ENCODE measurements at places on chromosomes 2 and 18.

GRCh38 chr2:130820279-130820861 is 16.3 kb upstream of the ARHGEF4 start:
- DNase-seq = no peak

- no peak for DNase-seq
Observed at GRCh38 chr2:29662861-29663260, 258.5 kb downstream of the ALK start.

DNA sequence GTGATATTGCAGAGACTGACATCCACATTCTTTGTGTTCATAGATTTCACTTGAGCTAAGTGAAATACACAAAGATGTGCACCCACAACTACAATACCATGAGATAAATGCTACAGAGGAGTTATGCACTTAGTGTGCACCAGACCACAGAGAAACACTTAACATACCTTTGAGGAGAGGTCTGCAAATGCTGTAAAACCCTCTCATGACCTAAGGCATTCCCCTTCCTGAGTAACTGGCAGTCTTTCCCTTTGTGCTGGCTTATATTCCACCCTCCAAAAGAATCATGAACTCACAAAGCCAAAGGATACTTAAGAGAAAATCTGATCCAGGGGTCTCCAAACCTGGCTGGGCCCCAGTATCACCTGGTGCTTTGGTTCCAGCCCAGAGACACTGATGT is 16.2 kb downstream of the NXPH2 start:
- DNase-seq = no peak

GRCh38 chr2:197798187-197798586 is 6.2 kb upstream of the PLCL1 start:
- no peak for DNase-seq

GRCh38 chr2:17416884-17417391 is 101.3 kb downstream of the RAD51AP2 start:
- DNase-seq = no peak

GRCh38 chr2:85277416-85278158 is 50.2 kb downstream of the TGOLN2 start:
- DNase-seq = no peak

GRCh38 chr2:38415728-38416291 is 38.7 kb upstream of the ATL2 start:
- DNase-seq = no peak

GRCh38 chr2:239735829-239736357 is 289.2 kb downstream of the NDUFA10 start:
- no peak for DNase-seq

DNA sequence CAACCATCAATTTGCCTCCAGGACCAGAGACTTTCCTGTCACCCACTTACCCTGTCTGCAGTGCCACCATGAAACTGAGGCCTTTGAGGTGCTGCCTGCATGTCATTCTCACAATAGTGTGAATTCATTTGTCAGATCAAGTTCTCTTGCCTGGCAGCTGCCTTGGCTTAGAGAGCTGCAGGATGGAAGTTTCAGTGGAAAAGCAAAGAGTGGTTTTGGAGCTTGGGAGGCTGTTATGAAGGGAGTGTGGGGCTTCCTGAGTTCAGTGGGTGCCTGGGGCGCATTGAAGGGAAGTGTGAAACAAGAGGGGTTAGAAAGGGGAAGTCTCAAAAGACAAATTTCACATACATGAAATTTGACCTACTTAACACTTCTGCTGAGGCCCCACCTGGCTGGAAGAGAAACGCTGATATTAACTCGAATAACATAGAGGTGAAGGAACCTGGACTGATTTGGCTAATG is 7.9 kb upstream of the LBH start:
- DNase-seq = no peak

GRCh38 chr2:19823507-19823906 is 78.3 kb downstream of the TTC32 start:
- no peak for DNase-seq

DNA sequence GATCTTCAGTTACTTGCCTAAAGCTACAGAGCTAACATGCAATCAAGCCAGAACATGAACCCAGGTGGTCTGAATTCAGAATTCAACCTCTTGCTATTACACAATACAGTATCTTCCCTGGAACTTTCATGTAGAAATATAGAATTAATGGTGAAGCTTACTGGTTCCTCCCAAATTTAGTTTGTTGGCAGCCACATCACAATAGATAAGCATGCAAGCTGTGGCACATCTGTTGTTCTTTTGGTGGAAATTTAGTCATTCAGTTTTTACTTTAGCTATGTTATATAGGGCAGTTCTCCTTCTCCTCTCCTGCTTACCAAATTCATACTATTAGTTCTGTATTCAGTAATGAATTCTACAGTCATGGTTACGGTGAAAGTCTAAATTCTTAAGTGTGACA is 101.0 kb upstream of the RNF152 start:
- no peak for DNase-seq

- no peak for DNase-seq
Observed at GRCh38 chr18:79465392-79465991, 69.8 kb downstream of the NFATC1 start.

DNA sequence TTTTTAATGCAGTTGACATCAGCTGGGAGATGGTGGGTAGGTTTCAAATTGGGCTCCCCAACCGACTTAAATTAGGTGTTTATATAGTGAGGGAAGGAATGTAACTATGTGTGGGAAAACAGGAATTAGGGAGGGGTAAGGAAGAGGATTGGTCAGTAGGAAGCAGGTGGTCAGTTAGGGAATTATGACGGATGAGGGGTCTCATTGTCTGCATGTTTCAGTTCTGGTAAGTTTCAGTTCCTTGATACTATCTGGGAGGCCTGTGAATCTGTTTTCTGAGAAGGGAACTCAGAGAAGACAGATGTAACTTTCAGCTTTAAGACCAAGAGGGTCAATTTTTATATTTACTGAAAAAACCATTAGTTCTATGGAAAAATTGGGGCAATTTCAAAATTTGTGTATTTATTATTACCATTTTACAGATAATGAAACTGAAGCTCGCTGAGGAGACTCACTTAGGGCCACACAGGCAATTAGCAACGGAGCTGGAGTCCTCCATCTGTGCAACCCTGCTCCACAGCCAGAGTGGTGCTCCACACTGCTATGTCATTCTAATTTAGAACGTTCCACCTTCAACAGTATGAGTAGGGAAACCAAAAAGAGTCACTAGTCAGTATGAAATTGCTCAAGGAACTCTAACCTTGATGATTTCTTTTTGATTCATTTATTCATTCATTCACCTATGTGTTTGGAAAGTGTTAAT is 36.0 kb upstream of the CCDC195 start:
- no peak for DNase-seq

DNA sequence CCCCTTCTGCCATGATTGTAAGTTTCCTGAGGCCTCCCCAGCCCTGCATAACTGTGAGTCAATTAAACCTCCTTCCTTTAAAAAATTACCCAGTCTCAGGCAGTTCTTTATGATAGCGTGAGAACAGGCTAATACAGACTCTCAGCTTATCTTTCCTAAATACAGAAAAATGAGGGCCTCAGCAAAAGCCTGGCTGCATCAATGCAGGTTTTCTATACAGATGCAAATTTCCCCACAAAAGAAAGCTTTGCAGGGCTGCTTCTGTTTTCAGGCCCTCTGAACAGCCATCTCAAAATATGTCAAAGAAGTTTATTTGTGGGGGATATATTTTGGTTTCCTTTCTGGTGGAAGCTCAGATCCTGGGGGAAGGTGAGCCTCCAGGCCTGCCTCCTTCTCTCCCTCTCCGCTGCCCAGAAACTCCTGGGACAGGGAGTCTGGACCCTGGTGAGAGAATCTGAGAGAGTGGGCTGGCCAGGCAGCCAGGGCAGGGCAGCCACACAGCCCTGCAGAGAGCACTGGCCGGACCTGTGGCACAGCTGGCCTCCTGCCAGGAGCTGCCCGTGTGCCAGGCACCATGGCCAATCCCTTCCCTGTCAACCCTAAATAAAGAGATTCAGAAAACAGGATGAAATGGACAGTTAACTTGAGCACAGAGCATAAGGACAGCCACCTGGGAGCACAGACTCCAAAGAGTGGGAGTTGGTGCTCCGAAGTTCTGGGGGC is 21.6 kb upstream of the AGXT start:
- no peak for DNase-seq

DNA sequence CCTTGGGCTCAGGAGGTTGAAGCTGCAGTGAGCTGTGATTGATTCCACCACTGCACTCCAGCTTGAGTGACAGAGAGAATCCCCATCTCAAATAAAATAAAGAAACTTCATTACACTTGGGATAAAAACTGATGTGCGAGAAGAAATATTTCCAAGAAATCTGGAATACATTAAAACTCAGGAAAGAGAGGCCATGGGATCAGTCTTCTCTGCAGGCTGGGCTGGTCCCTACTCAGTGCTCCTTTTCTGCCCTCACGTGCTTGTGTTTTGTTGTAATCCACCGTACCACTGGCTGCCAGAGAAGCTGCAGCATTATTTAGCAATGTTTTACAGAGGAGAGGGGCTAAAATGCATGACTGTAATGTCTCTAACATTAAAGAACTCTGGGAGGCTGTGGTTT is 282.0 kb downstream of the SLC8A1 start:
- no peak for DNase-seq

- DNase-seq = no peak
Observed at GRCh38 chr18:42486271-42486670, 531.2 kb downstream of the PIK3C3 start.

- no peak for DNase-seq
Observed at GRCh38 chr2:86417961-86418360, 23.2 kb upstream of the KDM3A start.

DNA sequence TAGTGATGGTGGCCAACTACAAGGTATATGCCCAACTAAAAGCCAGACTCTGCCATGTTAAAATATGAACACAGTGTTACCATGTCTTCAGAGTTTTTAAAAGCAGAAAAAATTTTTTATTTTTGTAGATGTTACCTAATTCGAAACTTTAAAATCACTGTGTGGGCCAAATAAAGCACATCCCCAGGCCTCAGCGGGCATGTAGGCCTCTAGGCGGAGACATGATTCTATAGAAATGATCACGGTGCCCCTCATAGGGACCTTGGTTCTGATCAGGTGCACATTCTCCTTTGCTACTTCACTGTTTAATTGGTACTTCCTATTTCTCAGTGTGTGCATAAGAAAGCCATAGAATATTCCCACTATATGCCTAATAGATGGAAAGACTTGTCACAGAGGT is 349.2 kb downstream of the XIRP2 start:
- no peak for DNase-seq

DNA sequence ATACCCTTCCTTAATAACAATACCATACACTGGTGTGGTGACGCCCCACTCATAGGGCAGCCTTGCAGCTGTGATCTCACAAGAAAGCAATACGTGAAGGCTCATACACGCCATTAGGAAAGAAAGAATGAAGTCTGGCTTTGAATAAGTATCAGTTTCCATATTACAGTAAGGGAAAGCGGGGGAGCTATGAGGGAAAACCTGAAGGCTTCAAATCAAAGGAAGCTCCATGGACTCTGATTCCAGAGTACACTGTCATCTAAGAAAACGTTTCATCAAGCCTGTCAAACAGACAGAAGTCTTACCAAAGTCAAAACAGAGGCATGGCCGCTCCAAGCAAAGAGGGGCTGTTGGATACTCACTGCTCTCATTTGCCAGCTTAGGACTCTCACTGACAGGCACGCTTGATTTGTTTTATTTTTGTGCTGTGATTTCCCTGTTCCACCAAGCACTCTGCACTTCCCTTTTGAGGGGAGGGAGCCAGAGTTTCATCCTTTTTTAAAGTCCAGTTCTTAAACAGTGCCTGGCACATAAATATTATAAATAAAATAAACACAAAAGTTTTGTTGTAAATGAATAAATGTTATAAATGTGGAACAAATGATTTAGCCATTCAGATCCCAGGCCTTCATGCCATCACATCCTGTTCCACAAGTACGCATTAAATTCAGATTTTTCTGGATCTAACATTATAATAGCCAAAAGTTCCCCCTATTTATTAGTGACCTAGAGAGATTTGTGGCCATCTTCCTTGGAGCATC is 221.2 kb downstream of the PIEZO2 start:
- no peak for DNase-seq

GRCh38 chr2:2146969-2147900 is 183.8 kb downstream of the MYT1L start:
- DNase-seq = no peak

DNA sequence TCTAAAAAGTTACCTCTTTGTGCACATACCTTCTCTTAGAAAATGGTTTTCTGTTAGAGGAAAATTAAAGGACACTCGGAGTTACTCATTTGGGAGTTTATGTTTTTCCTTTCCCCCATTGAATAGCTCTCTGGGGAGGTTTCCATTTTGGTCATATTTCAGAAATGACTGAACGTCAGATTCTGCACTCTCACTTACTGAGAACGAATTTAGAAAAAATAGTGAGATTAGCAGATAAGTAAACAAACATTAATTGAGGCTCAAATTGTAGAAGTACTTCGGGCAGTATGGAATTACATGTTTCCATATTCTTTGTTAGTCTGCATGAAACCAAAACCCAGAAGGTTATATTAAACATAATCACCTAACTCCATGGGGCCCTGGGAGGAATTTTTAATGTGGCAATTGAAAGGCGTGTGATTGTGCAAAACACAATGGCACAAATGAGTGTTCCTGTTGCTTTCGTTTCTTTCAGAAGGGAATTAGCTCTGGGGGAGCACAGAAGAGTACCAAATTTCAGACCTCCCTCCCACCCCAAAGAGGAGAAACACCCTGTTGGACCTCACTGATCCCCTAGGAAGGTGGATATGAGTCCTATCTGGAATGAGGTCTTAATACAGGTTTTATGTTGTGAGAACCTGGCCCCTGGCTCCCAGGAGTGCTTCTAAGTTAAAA is 212.3 kb downstream of the BCL2 start:
- DNase-seq = no peak

DNA sequence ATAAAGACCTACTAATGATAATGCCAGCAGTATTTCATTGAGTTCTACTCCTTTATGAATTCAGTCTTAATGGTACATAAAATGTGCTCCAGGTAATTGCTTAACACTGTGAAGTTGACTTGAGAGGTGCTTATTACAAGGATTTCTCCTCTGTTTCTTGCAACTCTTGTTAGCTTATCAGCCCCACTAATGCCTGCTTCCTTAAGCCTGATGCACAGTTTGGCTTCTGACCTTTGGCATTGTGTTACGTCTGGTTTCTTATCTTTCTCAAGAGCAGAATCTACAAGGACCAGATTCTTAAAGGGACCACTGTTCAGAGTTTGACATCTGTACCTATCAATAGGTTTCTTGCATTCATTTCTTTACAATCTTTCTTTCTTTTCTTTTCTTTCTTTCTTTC is 223.9 kb upstream of the CWC22 start:
- DNase-seq = no peak

DNA sequence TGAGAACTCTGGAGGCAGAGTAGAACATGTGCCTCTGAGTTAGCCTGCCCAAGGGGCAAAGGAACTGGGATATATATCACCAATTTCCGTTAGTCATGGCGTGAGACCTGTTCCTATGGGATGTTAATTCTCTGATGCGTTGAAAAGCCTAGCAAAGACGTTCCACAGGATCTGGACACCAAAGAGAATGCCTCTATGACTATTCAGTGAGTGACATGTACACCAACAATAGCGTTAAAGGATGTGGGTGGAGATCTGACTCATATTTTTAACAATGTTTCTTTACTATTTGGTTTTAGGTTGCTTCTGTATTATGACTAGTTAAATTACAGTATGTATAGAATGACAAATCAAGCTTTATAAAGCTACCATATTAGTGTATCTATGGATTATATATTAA is 320.9 kb upstream of the MC4R start:
- DNase-seq = no peak
